NCI-H187 treated with DMSO at 0.1 percent for 48 hours (cell line): ENCODE measurements at places on chromosomes 4 and X.

- DNase-seq = no peak
Observed at GRCh38 chrX:9134366-9134765, 100.4 kb upstream of the FAM9B start.

GRCh38 chrX:49258749-49259124 is 5.8 kb downstream of the FOXP3 start:
- no peak for DNase-seq

- no peak for DNase-seq
Observed at GRCh38 chrX:80812176-80812575, 2.5 kb upstream of the BRWD3 start.

GRCh38 chr4:108263057-108263456 is 94.3 kb upstream of the LEF1 start:
- no peak for DNase-seq

DNA sequence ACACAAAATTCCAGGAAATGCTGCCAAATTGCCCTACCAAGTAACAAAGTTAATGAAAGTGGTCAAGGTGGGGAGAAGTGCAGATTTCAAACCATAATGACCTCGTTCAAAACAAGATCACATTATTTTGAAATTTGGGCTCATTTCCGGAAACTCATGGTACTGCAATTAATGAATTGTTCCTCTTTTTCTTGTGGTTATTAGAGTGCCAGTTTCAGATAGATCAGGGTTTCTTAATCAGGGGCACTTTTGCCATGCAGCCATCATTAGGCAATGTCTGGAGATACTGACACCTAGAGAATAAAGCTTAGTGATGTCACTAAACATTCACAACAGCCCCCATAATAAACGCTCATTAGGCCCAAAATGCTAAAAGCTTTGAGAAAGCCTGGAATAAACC is 381.5 kb upstream of the GALNT7 start:
- DNase-seq = no peak
